Sigmoid colon (tissue), 7 donors: ENCODE measurements at places on chromosomes 12 and 14. TPM values are rescaled to one million over a fixed set of nuclear protein-coding genes. Genes with fewer than 3 reads are reported as not detected.

GRCh38 chr12:120199025-120199424 lies 1.9 kb downstream of the RPLP0 start:
- no peak for DNase-seq

DNA sequence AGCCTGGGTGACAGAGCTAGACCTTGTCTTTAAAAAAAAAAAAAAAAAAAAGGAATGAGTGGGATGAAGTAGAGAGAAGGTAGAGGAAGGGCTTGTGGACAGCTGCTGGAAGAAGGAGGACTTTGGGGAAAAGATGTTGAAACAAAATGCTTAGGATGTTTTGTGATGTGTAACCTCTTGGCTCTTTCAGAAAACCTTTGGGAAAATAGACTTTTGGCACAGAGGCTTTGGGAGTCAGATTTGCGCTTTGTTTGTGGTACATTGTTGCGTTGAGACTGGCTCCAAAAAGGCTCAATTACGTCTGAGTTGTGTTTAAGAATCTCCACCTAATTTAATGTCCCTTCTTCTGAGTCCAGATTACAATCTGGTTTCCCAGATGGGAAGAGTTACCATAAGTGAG lies 32.9 kb upstream of the SPTLC2 start:
- no peak for DNase-seq

OLR1 gene
- total RNA-seq = 3.3 TPM

DNA sequence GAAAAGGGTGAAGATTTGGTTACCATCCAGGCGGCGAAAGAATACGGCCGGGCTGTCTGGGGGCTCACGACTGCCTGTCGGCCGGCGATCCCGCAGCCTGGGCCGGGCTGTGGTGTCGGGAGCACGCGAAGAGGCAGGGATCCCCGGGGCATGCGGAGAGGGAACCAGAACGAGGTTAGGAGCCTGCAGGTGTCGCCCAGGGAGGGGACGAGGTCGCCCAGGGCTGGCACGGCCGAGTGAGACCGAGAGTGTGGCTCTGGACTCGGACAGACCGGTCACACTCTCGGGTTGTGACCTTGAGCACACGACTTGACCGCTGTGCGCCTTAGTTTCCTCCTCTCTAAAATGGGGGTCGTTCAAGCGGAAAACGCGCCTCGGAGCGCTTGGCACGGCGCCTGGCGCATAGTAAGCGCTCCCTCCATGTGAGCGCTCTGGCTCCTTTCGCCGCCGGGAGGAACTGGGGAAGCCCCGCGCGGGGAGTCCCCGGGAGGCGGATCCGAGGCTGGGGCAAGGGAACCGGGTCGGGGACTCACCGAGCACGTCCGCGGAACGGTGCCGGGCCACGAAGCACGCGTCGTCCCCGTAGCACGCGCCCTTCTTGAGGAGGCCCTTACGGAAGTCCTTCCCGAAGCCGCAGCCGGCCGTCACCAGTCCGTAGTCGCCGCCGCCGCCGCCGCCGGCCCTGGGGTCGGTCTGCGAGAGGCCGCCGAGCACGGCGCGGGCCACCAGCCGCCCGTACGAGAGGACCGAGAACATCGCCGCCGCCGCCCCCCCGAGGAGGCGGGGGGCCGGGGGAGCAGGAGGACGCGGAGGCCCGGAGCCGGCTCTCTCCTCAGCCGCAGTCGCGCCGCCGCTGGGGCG lies 612 bp downstream of the PPTC7 start:
- peak; percentile 82 for DNase-seq
